ENCODE measurements at places on chromosomes 6 and 20.

DNA sequence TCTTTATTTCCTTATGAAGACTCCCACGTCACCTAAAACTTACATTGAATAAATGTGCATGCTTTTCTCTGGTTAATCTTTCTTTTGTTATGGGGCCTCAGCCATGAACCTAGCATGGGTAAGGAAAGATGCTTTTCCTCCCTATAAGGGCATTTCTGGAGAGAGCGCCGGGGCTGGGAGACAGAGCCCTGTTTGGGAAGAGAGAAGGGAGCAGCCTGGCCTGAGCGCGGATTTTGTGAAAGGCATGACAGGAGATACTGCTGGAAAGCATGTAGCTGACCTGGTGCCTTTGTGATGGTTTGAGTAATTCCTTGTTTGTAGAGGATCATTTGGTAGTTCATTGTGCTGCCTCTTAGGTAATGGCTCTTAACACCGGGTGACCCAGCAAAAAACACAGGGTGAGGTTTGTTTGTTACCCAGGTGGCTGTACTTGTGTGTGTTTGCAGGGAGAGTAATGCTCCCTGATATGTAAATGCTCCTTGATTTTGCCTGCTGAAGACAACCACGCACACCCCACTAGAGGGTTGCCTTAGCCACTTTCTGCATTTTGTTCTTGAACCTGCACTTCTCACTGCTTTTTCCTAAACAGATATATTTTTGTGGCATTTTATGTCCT lies 59.2 kb downstream of the ANKRD6 start:
- DNase-seq: peak; percentile 80

DNA sequence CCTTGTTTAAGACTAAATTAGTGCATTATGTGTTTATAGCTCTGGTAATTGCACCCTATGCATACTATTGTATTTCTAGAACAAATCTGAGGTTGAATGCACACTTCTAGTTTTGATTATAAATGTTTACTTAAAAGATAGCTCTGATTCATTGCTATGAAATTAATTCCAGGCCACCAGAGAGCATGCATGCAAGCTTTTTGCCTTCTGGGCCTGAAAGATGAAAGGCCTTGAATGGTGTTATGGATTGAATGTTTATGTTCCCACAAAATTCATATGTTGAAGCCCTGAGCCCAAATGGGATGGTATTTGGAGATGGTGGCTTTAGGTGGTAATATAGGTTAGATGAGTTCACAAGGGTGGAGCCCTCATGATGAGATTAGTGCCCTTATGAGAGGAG lies 695.0 kb upstream of the MAP3K7 start:
- no peak for DNase-seq

DNA sequence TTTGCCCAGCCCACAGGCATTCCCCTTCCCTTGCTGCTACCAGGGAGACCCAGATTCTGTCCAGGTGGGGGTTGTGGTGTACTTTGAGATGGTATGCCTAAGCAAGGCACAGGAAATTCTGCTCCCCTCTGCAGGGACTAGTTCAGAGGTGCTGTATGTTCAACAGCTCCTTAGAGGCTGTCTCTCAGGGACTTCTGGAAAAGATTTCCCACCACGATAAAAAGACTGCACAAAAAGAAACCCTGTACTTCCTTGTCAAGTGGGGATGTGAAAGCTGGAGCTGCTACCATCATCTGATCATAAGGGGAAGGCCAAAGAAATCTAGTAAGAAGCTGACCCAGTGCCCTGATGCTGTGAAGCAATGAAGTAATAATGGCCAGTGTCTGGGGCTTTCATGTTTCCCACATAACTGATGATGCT lies 51.5 kb upstream of the SMIM29 start:
- DNase-seq: no peak

- DNase-seq: no peak
These were observed 15.0 kb downstream of the CALHM6 start for GRCh38 chr6:116476002-116476678.
